ENCODE measurements at places on chromosomes 3 and 15.

DNA sequence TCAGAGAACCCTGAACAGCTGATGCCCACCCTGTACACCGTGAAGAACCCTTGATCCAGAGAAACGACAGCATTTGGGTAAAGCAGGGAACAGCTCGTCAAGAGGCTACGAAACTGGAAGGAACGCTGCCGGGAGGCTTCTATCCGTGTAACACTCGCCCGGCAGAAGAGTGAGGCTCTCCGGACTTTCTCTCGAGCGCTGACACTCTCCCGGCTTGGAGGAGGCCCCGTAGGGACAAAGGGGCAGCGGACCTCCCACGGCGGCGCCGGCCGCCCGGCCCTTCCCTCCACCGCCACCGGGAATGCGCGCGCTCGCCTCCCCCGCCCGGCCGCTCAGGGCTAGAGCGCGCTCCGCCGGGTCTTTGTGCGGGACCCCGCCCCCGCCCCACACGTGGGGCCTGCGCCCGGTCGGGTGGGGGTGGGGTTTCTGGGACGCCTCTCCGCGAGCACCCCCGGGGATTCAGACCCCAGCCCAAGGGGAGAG is 1.7 kb downstream of the HYAL2 start:
- DNase-seq: peak; percentile 60

GRCh38 chr15:60584355-60584998 is 105.5 kb upstream of the ICE2 start:
- no peak for DNase-seq

DNA sequence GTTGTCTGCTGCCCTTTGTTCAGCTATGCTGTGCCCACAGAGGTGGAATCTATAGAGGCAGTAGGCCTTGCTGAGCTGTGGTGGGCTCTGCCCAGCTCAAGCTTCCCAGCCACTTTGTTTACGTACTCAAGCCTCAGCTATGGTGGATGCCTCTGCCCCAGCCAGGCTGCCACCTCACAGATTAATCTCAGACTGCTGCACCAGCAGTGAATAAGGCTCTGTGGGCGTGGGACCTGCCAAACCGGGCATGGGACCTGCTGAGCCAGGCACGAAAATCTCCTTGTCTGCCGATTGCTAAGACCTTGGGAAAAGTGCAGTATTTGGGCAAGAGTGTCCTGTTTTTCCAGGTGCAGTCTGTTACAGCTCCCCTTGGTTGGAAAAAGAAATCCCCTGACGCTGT is 26.8 kb downstream of the SLITRK3 start:
- DNase-seq: no peak

DNA sequence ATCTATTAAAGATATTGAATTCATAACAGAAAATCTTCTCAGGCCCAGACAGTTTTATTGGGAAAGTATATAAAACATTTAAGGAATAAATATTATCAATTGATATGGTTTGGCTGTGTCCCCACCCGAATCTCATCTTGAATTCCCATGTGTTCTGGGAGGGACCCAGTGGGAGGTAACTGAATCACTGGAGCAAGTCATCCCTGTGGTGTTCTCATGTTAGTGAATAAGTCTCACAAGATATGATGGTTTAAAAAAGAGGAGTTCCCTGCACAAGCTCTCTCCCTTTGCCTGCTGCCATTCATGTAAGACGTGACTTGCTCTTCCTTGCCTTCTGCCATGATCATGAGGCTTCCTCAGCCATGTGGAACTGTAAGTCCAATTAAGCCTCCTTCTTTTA is 160.5 kb downstream of the ANO10 start:
- no peak for DNase-seq

- no peak for DNase-seq
Observed at GRCh38 chr15:34606545-34606944, 23.1 kb upstream of the GOLGA8B start.

DNA sequence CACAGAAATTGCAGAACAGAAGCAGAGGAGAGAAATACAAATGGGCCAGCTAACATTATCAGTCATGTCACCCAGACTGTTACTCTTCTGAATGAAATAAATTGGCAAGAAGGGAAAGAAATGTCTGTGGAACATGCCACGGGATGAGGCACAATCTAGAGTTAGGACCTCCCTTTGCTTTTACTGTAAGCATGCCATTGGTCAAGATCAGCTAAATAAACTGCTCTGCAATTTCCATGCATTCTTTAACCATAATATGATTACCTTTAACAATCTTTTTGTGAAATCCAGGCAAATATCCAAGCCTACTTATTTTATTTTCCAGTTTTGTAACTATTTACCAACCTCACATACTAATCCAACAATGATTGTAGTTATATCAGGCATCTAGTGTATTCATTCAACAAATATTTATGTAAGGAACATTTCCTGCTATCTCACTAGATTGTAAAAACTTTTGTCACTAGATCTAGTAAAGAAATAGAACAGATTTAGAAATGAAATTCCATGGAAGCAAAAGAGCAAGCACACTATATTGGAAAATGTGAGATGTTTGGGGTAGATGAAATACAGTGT is 383.4 kb downstream of the MECOM start:
- DNase-seq: no peak

DNA sequence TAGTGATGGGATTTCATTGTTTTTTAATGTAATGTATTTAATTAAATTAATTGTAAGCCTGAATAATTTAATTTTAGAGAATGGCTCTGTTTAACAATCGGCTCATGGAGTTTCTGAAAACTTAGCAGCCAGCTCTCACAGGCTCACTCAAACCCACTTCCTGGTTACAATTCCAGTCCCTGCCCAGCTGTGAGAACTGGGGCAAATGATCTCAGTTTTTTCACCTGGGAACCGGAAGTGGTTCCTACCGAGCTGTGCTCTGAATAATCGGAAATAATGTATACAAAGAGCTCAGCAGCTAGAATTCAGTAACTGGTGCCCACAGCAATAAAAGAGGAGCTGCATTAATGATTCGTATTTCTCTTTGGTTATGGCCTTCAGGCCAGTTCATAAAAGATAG is 244.3 kb upstream of the MCTP2 start:
- DNase-seq: no peak

GRCh38 chr3:197458906-197459470 is 96.8 kb downstream of the BDH1 start:
- DNase-seq: no peak

GRCh38 chr3:58005669-58006068 is 2.6 kb upstream of the FLNB start:
- DNase-seq: no peak

DNA sequence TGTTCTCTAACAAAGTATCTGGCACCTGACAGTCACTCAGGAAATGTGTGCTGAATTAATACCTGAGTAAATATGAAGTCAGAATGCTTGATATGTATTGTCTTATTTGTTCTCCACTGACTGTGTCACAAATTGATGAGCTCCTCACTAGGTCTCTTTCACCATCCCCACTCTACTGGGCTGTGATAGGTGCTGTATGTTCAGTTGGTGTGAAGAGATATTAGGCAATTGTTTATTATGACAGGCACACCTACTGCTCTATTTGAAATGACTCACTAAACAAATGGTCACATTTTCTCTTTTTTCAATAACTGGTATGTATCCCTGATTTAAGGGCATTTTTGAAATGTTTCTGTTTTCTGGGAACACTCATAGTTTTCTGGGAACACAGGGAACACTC is 25.2 kb upstream of the CCDC39 start:
- no peak for DNase-seq

DNA sequence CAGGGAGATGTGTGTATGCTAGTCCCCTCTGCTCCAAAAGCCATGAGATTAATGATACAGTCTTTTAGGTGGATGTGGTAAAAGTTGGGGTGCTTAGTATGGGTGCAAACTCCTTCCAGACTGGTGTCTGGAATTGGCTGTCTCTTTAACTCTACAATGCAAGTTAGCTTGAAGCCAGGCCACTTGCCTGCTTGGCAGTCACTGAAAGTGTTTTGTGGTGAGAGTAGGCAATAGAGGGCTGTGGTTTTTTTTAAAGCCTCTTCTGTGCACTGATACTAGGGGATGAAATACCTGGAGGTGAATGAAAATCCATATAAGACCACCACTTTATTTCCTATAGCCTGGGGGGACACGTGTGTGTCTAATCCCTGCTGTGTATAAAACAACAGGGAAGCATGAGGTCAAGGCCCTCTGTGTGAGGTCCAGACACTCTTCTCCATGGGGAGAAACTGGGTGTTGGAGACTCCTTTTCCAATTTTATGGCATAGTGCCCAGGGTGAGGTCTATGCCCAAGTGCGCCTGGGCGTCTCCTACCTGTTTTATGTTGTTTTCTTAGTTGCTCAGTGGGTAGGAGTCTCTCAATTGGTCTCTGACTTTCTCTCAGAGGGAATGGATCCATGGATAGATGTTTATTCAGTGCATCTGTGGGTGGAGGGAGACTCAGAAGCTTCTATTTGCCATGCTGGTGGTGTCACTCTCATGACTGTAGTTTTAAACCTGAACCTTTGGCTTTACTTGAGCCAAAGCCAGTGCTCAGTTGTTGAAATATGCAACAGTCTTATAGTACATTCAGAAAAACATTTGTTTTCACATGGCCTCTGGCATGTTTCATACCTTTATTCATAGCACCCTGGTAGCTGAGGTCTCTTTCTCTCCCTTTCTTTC is 327.8 kb upstream of the ATP11B start:
- DNase-seq: no peak

DNA sequence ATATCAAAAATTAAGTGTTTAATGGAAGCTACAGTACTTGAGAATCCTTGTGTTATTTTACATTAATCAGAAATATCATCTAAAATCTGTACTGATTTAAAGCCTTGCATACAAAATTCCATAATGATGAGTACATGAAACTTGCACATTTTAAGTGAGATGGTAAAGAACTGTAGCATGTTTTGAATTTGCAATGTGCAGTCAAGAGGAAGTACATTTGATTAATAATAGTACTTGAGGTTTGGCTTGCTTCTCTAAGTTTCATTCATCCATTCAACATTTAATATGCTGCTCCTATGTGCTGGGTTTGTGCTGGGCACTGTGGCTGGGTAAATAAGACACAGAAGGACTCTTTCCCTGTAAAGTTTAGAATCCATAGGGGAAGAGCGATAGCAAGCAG is 332.3 kb downstream of the CNTN3 start:
- no peak for DNase-seq

- DNase-seq: no peak
Observed at GRCh38 chr3:17235310-17235709, 350.6 kb downstream of the PLCL2 start.

- no peak for DNase-seq
Observed at GRCh38 chr3:9646800-9647152, 2.5 kb upstream of the MTMR14 start.

GRCh38 chr15:85592148-85592547 is 202.6 kb downstream of the KLHL25 start:
- DNase-seq: no peak

DNA sequence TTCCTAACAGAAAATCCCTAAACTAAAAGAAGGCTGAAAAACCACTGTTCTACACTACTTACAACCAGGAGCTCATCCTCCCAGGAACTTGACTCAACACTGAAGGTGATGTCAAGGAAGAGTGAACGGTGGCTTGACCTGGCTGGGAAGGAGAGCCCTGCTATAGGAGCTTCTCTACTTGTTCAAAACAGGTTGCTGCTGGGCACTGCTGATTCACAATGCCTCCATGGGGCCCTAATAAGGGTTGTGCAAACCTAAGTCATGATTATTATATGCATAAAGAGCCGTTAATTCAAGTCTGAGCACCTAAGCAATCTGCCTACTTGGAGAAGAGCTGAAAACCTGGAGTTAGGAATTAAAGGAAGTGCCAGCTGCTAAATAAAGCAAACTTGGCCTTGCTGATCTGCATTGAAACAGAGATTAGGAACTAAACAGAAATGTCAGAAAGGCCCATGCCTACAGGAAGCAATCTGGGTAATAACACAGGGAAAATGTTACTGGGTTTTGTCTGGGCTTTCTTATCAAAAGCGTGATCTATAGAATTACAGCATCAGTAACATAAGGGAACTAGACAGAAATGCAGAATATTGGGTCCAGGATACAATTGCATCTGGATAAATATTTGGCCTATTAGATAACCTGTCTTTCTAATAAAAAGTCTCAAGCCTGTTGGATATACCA is 243.2 kb downstream of the NEK10 start:
- no peak for DNase-seq

- DNase-seq: no peak
Observed at GRCh38 chr3:125395091-125395490, 20.0 kb upstream of the ZNF148 start.

GRCh38 chr15:99682455-99682854 is 50.8 kb downstream of the LYSMD4 start:
- DNase-seq: no peak

DNA sequence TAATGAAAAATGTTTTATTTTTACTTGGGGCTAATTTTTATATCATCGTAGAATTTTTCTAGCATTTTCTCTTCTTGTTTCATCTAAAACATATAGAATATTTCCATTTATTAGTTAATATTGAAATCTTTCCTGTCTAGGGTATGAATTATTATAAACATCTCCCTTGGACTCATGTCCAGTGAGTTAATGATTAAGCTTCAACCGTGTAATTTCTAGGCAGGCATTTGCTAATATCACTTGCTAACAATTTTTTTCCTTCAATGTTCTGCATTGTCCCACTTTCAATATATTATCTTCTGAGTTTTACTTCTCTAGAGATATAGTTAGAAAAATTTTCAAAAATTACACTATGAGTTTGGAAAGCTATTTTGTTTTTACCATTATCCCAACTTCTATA is 1371.6 kb upstream of the EPHA6 start:
- DNase-seq: no peak

GRCh38 chr3:150145659-150146058 is 175.0 kb upstream of the PFN2 start:
- DNase-seq: no peak

DNA sequence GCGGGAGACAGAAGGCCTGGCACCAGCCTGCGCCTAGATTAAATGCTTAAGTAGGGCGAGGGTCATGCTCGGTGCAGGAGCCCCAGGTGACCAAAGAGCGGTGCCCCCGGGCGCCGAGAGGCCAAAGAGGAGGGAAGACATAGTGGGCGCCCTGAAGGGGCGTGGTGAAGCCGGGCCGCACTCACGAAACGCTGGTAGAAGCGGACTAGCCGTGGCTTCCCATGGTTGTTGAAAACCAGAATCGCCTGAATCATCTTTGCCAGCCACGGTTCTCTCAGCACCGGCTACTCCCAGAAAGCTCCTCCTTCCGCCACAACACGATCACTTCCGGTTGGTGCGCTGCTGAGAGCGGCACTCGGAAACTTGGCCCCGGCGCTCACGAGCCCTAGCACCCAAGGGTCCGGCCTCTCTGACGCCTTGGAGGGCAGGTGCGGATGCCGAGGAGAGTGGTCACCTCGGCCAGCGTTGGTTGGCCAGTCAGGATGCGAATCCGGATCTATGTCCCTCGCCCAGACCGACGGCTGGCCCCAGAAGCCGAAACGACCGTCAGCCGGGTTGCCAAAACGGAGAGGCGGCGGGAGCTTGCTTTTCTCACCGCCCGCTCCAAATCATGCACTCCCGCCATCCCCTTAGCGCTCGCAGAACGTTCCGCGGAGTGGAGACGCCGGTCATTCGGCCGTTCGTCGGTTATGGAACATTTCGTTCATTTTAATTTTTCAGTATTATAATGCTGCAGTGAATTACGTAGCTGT is at the start of gene AP3S2:
TSS of gene AP3S2 (minus strand) at position 299 of the 752 bp plus-strand sequence. CDS start at position 254, 45 bp downstream.
- DNase-seq: peak; percentile 81

Data from CD4-positive, alpha-beta T cell (primary cell).